Foreskin keratinocyte (primary cell): ENCODE measurements at places on chromosomes 7 and 10. TPM values are rescaled to one million over a fixed set of nuclear protein-coding genes. Genes with fewer than 3 reads are reported as not detected.

INMT gene
- not detected in 2 replicates for total RNA-seq

CYP2C8 gene
- 0.07 TPM in 1 of 2 replicates, not detected in the other for total RNA-seq

CHAT gene
- total RNA-seq, result not detected in 2 replicates

GPR146 gene
- total RNA-seq, result not detected in 2 replicates

CALHM3 gene
- total RNA-seq, result not detected in 2 replicates

OR9A2 gene
- total RNA-seq, result not detected in 2 replicates

H2BK1 gene
- total RNA-seq, result not detected in 2 replicates

LCOR gene
- 19.4 and 19.9 TPM in 2 replicates for total RNA-seq

MUC12 gene
- 0.21 and 1.0 TPM in 2 replicates for total RNA-seq

C7orf33 gene
- not detected in 2 replicates for total RNA-seq

IFIT5 gene
- 30.5 and 32.5 TPM in 2 replicates for total RNA-seq

TMEM213 gene
- total RNA-seq, result not detected in 2 replicates

WIPF3 gene
- 0.41 and 0.63 TPM in 2 replicates for total RNA-seq

MIOS gene
- total RNA-seq, result 20.8 and 22.6 TPM in 2 replicates

PLXDC2 gene
- 4.2 and 5.1 TPM in 2 replicates for total RNA-seq

CARD11 gene
- total RNA-seq, result 22.3 and 27.7 TPM in 2 replicates

FANK1 gene
- total RNA-seq, result 4.1 and 5.8 TPM in 2 replicates

ZNF804B gene
- total RNA-seq, result not detected in 2 replicates

NUTM2E gene
- total RNA-seq, result 0.20 and 0.28 TPM in 2 replicates
